ENCODE measurements at places on chromosomes 7 and 10. TPM values are rescaled to one million over a fixed set of nuclear protein-coding genes. Genes with fewer than 3 reads are reported as not detected.

DNA sequence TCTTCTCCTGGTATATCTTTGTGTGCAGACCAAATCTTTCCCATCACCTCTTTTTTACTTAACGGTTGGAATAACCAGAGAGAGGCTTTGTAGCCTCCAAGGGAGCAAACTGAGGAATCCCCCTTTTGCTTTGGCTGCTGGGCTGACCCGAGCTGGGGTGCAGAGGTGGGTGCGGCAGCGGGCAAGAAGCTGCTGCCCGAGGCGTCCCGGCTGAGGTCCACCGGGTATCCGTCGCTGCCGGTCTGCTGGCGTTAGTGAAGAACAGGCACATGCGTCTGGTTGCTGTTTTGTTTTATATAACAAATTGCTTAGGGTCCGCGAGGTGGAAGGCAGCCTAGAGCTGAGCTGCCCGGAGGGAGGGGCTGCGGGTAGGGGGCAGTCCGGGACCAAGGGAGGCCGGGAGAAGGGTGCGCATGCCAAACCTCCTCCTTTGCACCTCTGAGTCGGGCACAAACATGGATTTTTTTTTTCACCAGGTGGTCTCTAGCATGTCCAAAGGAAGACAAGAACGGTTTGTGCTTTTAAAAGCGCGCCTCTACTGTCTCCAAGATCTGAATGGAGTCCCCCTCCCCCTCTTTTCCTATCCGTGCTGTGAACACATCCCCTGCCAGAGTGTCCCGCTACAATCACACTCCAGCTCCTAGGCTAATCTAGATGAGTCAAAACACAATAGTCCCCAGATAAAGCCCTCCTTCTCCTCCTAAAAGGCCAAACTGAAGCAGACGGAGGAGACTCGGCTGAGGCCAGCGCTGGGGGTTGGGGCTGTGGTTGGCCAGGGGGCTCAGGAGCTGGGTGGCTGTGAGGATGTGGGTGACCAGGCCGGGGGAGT, 6.8 kb upstream of the GATA3 start:
- H3K4me3 ChIP-seq: no peak overlapping the region
- H3K27ac ChIP-seq: no peak overlapping the region
- H3K36me3 ChIP-seq: no peaks in the 10 kb centered on the region
- H3K27me3 ChIP-seq: peaks cover 13% of the 10 kb centered on the region

DNA sequence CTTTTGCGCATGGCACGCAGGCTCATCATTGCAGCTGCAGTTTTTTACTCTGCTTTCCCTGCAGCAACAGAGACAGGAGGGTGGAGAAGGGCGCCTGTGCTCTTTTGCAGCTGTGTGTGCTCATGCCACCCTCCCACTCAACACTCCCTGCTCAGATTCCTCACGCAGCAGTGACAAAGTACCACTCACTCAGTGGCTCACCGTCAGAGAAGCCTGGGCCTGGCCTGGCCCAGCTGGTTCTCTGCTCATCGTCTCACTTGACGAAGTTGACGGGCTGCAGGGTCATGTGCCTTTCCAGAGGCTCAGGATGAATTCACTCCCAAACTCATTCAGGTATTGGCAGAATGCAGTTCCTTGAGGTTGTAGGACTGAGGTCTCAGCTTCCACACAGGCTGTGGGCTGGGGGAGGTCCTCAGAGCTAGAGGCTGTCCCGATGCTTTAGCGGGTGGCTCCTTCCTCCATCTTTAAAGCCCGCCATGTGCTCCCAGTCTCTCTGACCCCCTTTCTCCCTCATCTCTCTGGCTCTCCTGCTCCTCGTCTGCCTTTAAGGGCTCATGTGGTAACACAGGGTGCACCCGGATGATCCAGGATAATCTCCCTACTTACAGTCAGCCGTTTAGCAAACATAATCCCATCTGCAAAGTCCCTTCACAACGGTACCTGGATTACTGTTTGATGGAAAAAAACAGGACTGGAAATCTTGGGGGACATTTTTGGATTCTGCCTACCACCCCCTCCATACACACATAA, 25.8 kb downstream of the PTPRE start:
- no peak for DNase-seq
- H3K27me3 ChIP-seq: no peaks in the 10 kb centered on the region
- H3K4me1 ChIP-seq: no peaks in the 10 kb centered on the region
- no peaks in the 10 kb centered on the region for H3K36me3 ChIP-seq

TRPV5 gene
- polyA plus RNA-seq: not detected

COMTD1 gene
- polyA plus RNA-seq: 40.9 TPM

- no peaks in the 10 kb centered on the region for H3K36me3 ChIP-seq
- no peak overlapping the region for H3K4me3 ChIP-seq
- H3K27me3 ChIP-seq: no peaks in the 10 kb centered on the region
- no peak overlapping the region for H3K27ac ChIP-seq
- DNase-seq: no peak
- peaks cover 3% of the 10 kb centered on the region for H3K4me1 ChIP-seq
These were observed 17.0 kb downstream of the KCP start for GRCh38 chr7:128893251-128894100.

GRCh38 chr7:90383422-90383821, 19.8 kb upstream of the CLDN12 start:
- DNase-seq: no peak
- H3K4me1 ChIP-seq: no peaks in the 10 kb centered on the region
- H3K27ac ChIP-seq: no peak overlapping the region
- H3K36me3 ChIP-seq: peaks cover 44% of the 10 kb centered on the region
- no peaks in the 10 kb centered on the region for H3K27me3 ChIP-seq

UTF1 gene
- polyA plus RNA-seq: not detected
